ENCODE measurements at places on chromosomes 3 and 15.

DNA sequence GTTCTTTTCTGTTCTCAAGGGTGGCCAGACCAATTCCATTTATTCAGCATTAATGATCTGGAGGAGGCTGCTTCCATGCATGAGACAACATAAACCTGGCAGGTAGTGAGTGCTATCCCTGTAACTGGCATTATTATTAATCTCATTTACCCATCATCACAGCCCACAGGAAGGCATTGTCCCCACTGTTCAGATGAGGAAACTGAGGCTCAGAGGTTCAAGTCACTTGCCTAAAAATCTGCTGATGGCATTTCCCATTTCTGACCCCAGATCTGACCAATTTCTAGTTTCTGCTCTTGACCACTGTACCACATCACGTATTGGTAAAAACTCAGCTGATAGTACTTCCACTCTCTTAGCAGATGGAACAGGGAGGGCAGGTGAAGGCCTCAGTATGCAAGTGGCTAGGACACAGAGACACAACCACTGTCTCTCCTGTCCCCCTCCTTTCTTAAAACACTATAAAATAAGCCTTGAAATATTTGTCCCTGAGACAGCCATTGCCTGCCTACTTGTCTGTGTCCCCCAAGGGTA lies 36.1 kb downstream of the TRANK1 start:
- no peak for DNase-seq

DNA sequence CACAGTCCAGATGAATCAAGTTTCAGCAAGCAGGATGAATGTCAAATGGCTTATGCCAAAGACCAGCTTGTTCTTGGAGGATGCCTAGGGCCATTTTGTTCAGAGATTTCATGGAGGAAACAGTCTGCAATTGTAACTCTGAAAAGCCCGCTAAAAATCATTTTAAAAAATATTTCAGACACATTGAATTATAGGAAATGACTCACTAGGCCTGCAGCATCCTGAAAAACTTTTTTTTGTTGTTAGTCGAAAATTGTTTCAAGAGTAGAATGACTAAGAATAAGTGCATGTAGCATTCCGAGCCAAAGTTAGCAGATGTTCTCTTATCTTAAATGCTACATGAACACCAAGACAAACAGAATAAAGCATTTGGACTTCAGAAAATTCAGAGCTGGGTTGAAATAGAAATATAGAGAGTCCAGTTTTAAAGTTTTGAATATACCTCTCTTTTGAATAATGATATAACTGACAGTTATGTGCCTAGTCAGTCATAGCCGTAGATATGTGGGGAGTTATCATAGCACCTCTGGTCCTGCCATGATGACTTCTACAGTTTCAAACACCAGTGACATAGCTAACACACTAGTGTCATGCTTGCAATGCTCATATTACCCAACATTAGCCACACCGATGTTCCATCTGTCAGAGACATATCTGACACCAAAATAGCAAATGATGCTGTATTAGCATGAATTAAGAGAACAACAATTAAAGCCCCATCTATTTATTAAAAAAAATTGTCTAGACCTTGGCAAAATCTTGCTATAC lies 1462.8 kb upstream of the GBE1 start:
- no peak for DNase-seq

GRCh38 chr3:58157700-58158099 lies 53.1 kb downstream of the DNASE1L3 start:
- no peak for DNase-seq

- no peak for DNase-seq
These were observed 10.2 kb downstream of the KBTBD13 start for GRCh38 chr15:65086680-65087111.

DNA sequence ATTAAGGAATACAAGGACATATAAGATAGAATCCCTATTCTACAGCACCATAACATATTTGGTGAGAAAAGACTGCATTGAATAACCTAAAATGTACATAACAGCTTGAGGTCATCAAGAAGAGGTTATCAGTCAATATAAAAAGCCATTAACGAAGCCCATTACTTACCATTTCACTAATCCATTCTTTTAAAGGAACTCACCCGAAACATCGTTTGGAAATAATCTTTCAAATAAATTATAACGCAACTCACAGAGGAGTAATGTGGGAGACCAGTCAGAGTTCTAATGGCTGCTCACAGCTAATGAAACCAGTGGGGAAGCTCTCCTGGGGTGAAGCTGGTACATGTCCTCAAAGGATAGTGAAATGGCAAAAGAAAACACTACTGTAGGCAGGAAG lies 188.4 kb downstream of the TBC1D5 start:
- DNase-seq: no peak

DNA sequence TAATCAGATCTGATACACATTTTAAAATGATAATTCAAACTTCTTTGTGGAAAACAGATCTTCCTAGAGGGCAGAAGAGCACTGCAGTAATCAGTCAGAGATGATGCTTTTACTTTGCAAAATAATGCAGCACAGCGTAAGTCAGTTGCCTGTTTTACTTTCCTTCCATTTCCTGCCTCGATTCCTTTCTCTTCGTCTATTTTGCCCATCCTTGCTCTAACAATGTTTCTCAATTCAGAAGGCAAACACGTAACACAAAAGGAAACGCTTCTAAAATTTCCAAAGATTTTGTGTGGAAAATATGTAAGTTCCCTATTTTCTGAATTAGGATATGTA lies 119.9 kb downstream of the P3H2 start:
- DNase-seq: no peak

- DNase-seq: no peak
These were observed 375.8 kb downstream of the TIGIT start for GRCh38 chr3:114669614-114670013.

DNA sequence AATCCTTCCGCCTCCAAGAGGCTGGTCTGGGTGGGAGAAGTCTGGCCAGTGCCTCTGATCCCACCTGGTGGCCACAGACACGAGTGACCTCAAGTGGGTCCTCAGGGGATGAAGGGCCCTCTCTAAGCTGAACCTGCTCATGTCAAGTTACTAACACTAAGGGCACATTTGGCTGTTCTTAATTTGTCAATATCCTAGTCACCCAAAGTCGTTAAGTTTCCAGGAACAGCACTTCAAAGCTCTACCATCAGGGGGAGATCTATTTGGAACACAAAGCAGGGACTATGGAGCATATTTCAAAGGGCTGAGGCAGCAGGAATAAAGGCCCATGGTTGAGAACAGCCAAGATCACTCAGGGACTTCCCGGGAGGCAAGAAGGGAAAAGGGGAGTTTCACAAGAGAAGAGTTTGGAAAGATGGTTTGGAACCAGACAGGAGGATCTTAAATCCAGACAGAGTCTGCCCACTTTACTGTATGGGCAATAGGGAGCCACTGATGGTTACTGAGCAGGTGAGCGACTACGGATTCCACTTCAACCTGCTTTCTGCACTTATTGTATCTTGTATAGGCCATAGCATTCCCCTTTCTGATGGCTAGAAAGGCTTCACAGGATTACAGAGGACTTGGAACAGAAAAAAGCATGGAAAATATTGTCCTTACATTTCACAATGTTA lies 13.7 kb downstream of the OXTR start:
- DNase-seq: no peak

- no peak for DNase-seq
These were observed 26.5 kb upstream of the CP start for GRCh38 chr3:149247929-149248691.

DNA sequence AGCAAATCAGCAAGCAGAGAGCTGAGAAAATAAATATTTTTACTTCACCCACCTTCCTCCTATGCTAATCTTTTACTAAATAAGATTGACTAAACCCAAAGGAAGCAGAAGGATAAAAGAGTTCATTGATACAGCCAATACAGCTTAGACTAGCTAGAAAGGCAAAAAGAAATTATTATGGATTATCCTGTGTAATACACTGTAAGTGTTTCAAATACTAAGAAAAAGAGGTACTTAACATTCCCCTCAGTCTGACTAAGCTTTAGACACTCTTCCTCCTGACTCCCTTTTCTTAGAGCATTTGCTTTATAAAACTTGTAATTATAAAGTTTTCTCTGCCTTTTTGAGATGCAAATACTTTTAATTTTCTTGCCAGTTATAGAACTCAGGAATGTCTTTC lies 848.9 kb upstream of the CADM2 start:
- no peak for DNase-seq

GRCh38 chr15:91609231-91609630 lies 244.3 kb upstream of the SLCO3A1 start:
- DNase-seq: no peak

DNA sequence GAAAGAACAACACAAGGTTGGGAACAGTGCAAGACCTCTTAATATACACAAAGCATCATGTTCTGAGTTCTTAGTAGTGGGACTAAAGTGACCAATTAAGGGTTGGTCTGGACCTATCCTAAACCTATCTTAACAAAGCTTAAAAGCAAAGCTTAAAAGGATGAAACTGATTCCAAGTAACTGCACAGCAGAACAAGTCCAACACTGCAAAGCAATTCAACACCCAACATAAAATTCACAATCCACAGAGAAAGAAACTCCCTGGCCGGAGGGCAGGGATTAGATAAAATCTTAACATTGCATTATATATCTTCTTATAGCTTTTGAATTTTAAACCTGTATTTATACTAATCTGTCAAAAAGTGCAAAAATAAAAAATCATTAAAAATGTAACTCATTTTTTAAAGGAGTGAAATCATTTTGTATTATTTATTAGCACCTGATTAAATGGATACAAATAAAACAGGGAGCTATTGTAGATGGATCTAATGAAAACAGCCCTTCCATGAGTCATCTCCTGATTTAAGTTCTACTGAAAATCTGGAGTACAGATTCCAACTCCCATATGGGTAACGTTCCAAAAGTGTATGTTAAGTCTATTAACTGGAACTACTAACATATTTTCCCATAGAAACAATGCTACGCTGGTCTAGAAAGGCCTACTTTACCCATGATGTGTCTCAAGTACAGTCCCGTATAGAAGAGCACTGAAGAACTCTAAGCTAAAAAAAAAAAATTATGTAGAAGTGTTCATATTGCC lies 34.9 kb downstream of the PIK3R4 start:
- DNase-seq: no peak

GRCh38 chr15:101233651-101234280 lies 18.1 kb downstream of the CHSY1 start:
- DNase-seq: no peak

DNA sequence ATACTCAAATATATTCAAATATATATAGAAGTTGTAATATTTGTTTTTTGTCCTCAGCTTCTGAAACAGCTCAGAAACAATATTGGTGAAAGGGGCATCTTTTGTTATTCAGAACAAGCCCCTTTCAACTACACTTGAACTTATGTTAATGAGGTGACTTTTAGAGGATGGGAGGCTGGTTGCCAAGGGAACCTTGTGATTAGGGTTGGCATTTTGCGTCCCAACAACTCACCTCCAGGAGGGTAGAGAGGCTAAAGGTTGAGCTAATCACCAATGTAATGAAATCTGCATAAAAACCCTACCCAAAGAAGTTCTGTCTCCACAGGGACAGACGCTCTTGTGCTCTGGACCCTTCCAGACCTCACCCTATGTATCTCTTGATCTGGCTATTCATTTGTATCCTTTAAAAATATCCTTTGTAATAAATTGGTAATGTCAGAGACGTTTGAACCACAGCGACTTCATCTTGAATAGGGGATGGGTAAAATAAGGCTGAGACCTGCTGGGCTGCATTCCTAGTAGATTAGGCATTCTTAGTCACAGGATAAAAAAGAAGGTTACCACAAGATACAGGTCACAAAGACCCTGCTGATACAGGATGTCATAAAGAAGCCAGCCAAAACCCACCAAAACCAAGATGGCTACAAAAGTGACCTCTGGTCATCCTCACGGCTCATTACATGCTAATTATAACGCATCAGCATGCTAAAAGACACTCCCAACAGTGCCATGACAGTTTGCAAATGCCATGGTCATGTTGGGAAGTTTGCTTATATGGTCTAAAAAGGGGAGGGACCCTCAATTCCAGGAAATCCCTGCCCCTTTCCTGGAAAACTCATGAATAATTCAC lies 111.1 kb downstream of the FMN1 start:
- no peak for DNase-seq

- DNase-seq: no peak
These were observed 108.3 kb downstream of the LRIG1 start for GRCh38 chr3:66392512-66392911.

All from omental fat pad (tissue), 4 donors.